Ascending aorta (tissue), 2 donors: ENCODE measurements at places on chromosomes 2 and 18. TPM values are rescaled to one million over a fixed set of nuclear protein-coding genes. Genes with fewer than 3 reads are reported as not detected.

DNA sequence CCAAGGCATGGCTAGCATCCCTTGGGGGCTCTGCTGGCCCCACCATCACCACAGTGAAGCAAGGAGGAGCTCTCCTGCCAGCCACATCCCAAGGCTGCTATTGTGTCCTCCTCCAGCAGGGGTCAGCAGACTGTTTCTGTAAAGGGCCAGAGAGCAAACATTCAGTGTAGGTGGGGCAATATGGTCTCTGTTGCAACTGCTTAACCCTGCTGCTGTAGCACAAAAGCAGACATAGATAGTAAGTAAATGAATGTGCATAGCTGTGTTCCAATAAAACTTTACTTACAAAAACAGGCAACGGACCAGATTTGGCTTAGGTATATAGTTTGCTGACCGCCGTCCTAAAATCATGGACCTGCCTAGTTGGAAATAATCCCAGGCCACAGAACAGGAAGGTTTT is 36.4 kb upstream of the ZBTB7C start:
- peaks cover 26% of the 10 kb centered on the region for H3K4me1 ChIP-seq
- DNase-seq = peak; percentile 37
- no peaks in the 10 kb centered on the region for H3K27me3 ChIP-seq
- H3K4me3 ChIP-seq = no peak overlapping the region

DNA sequence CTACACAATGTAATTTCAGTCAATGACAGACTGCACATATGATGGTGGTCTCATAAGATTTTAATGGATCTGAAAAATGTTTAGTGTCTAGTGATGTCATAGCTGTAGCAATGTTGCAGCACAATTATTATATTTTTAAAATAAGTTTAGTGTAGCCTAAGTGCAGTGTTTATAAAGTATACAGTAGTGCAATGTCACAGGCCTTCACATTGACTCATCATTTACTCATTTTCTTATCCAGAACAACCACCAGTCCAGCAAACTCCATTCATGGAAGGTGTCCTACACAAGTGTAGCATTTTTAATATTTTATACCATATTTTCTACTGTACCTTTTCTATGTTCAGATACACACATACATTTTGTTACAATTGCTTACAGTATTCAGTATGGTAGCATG is 663.1 kb downstream of the ERBB4 start:
- no peaks in the 10 kb centered on the region for H3K36me3 ChIP-seq
- no peaks in the 10 kb centered on the region for H3K27me3 ChIP-seq
- no peak overlapping the region for H3K27ac ChIP-seq
- no peak overlapping the region for H3K4me3 ChIP-seq
- DNase-seq = no peak
- H3K4me1 ChIP-seq = no peaks in the 10 kb centered on the region

- no peaks in the 10 kb centered on the region for H3K4me1 ChIP-seq
- no peak for DNase-seq
- H3K27ac ChIP-seq = no peak overlapping the region
- H3K27me3 ChIP-seq = no peaks in the 10 kb centered on the region
- H3K4me3 ChIP-seq = no peak overlapping the region
- peaks cover 42% of the 10 kb centered on the region for H3K36me3 ChIP-seq
These were observed 20.4 kb downstream of the NFATC1 start for GRCh38 chr18:79416022-79416676.

The YES1 gene
- 30.5 TPM for total RNA-seq
